Panc1 (cell line): ENCODE measurements at places on chromosomes 4 and X. TPM values are rescaled to one million over a fixed set of nuclear protein-coding genes. Genes with fewer than 3 reads are reported as not detected.
A peak's percentile ranks its signal among the peaks of the same experiment; 100 is the strongest.

DNA sequence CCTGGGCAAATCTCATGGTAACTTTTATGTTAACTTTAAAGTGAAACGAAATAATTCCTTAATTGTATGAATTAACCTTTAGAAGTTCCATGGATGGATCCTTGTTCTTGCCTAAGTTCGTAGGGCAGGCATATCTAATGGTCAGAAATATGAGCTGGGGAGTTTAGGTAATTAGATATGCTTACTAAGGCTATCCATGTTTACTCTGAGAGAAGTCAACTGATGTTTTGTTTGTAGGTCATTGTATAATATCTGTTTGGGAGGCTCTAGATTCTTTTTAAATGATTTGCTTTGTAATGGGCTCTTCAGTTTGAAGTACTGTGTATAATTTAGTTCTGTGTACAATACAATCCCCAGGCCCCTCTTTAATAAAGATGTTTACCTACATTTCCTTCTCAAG lies 117.0 kb downstream of the DCK start:
- H3K27me3 ChIP-seq = no peaks in the 10 kb centered on the region
- no peak overlapping the region for H3K27ac ChIP-seq
- H3K36me3 ChIP-seq = no peaks in the 10 kb centered on the region
- DNase-seq = no peak
- no peaks in the 10 kb centered on the region for H3K4me1 ChIP-seq

GRCh38 chr4:99630857-99631360 lies 26.7 kb downstream of the C4orf54 start:
- no peak overlapping the region for H3K27ac ChIP-seq
- H3K4me3 ChIP-seq = no peak overlapping the region
- no peaks in the 10 kb centered on the region for H3K27me3 ChIP-seq
- no peaks in the 10 kb centered on the region for H3K4me1 ChIP-seq
- DNase-seq = no peak

The SOX3 gene
- total RNA-seq = not detected

- H3K4me3 ChIP-seq = no peak overlapping the region
- DNase-seq = no peak
- no peaks in the 10 kb centered on the region for H3K27me3 ChIP-seq
- no peaks in the 10 kb centered on the region for H3K36me3 ChIP-seq
- no peaks in the 10 kb centered on the region for H3K4me1 ChIP-seq
These were observed 24.4 kb downstream of the ENOX2 start for GRCh38 chrX:130878350-130879341.

The NLGN4X gene
- total RNA-seq = not detected

The RAB39B gene
- 2.0 TPM for total RNA-seq

- DNase-seq = no peak
- H3K36me3 ChIP-seq = no peaks in the 10 kb centered on the region
- no peak overlapping the region for H3K4me3 ChIP-seq
- H3K27me3 ChIP-seq = no peaks in the 10 kb centered on the region
- H3K27ac ChIP-seq = peak overlapping the region; percentile 68; the same call in 1 of the 2 replicates
- H3K4me1 ChIP-seq = peaks cover 8% of the 10 kb centered on the region; the same call in 1 of the 2 replicates
These were observed 120.6 kb downstream of the SPRY1 start for GRCh38 chr4:123517176-123517575.

DNA sequence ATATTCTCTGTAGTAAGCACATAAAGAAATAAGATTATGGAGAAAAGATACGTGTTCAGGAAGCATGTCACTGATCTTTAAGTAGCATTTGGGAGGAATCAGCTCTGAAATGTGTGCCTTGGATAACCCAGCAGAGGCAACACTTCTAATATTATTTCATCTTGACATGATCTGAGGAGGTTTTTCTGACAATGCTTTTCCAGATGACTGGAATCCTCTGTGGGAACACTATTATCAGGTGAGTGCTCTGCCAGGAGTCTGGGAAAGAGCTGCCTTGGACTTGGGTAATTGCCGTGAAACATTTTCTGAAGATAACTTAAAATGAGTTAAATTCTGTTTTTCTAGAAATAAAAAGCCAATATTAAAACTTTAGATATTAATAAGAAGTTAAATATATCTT lies 78.2 kb upstream of the QRFPR start:
- DNase-seq = no peak
- H3K27ac ChIP-seq = no peak overlapping the region
- no peaks in the 10 kb centered on the region for H3K27me3 ChIP-seq
- no peaks in the 10 kb centered on the region for H3K36me3 ChIP-seq

- no peaks in the 10 kb centered on the region for H3K4me1 ChIP-seq
- DNase-seq = no peak
- no peak overlapping the region for H3K4me3 ChIP-seq
- H3K27me3 ChIP-seq = no peaks in the 10 kb centered on the region
- H3K36me3 ChIP-seq = no peaks in the 10 kb centered on the region
- no peak overlapping the region for H3K27ac ChIP-seq
These were observed 92.4 kb downstream of the CC2D2A start for GRCh38 chr4:15562114-15562513.

The ATOH1 gene
- total RNA-seq = not detected

The LIMCH1 gene
- total RNA-seq = 3.3 TPM

DNA sequence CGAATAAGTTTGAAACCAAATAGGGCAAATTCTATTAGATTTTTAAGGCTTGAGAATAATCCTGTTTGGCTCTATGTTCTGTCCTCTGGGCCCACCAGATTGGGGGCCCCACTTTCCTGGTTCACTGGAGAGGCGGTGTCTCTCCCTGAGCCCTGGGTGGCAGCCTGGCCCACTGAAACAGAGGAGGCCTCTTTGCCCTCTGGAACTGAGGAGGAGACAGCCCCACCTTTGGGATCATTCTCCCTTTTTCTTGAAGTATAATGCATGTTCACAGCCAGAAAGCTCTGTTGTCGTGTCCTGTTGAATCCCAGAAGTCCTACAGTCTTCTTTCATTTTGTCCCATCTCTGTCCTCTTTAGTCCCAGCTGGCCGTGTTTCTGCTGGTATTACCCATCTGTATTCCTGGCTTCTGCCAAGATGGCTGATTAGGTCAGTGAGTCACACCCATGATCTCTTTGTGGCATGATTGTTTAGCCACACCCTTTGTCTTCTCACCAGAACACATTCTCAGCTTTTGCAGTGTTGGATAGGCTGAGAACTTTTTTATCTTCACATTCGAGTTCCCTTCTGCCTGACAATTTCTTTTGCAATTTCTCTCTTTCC lies 8.1 kb upstream of the TBC1D25 start:
- H3K36me3 ChIP-seq = no peaks in the 10 kb centered on the region
- DNase-seq = no peak
- no peak overlapping the region for H3K4me3 ChIP-seq
- no peaks in the 10 kb centered on the region for H3K4me1 ChIP-seq
- no peak overlapping the region for H3K27ac ChIP-seq

The HSFX1 gene
- total RNA-seq = 1.0 TPM

The ZNF330 gene
- 18.9 TPM for total RNA-seq

The PPP4R3C gene
- total RNA-seq = not detected

DNA sequence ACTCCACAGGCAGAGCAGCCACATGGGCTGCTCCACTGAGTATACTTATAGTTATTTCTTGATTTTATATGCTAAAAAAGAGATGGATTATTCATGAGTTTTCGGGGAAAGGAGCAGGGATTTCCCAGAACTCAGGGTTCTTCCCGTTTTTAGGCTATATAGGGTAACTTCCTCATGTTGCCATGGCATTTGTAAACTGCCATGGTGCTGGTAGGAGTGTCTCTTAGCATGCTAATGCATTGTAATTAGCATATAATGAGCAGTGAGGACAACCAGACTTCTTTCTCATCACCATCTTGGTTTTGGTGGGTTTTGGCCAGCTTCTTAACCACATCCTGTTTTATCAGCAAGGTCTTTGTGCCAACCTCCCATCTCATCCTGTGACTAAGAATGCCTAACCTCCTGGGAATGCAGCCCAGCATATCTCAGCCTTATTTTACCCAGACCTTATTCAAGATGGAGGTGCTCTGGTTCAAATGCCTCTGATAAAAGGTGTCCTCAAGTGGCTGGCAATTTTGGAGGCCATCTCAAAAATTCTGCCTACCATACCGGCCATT lies 213.0 kb upstream of the VEGFC start:
- no peaks in the 10 kb centered on the region for H3K27me3 ChIP-seq
- DNase-seq = peak; percentile 13
- H3K27ac ChIP-seq = no peak overlapping the region
- H3K36me3 ChIP-seq = no peaks in the 10 kb centered on the region

- no peak overlapping the region for H3K4me3 ChIP-seq
- no peak for DNase-seq
- H3K36me3 ChIP-seq = no peaks in the 10 kb centered on the region
These were observed 637 bp downstream of the AR start for GRCh38 chrX:67544281-67545035.

GRCh38 chr4:87589531-87589930 lies 18.8 kb upstream of the DSPP start:
- no peak overlapping the region for H3K27ac ChIP-seq
- H3K4me1 ChIP-seq = no peaks in the 10 kb centered on the region
- H3K36me3 ChIP-seq = no peaks in the 10 kb centered on the region
- no peak overlapping the region for H3K4me3 ChIP-seq
- H3K27me3 ChIP-seq = no peaks in the 10 kb centered on the region
